ENCODE measurements at places on chromosomes 2 and 18.

DNA sequence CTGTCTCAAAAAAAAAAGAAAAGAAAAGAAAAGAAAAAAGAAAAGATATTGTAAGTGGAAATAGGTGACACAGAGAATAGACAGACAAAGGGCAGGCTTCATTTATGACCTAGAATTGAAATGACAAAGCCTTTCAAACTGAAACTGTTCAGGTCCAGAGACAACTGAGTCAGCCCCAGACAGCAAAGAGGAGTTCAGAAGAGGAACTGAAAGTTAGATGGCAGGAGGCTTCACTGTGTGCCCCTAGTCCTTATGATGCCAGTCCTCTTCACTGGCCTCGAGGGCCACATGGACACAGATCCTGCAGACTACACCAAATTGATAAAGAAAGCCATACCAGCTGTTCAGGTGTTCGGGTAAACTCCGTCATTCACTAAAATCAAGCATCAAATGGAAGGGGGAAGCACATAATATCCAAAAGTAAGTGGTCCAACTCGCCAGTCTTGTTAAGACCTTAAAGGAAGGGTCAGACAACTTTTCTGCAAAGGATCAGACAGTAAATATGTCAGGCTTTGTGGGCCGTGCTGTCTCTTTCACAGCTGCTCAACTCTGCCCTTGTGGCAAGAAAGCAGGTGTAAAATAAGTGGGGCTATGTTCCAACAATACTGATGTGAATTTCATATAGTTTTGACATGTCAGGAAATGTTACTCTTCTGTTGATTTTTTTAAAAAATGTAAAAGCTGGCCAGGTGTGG, 231.9 kb upstream of the MGAT5 start:
- ATAC-seq: no peak

- no peak for ATAC-seq
Measured at GRCh38 chr2:128686497-128686859, 367.8 kb upstream of the HS6ST1 start.

GRCh38 chr2:138272524-138273195, 228.9 kb upstream of the SPOPL start:
- ATAC-seq: no peak

DNA sequence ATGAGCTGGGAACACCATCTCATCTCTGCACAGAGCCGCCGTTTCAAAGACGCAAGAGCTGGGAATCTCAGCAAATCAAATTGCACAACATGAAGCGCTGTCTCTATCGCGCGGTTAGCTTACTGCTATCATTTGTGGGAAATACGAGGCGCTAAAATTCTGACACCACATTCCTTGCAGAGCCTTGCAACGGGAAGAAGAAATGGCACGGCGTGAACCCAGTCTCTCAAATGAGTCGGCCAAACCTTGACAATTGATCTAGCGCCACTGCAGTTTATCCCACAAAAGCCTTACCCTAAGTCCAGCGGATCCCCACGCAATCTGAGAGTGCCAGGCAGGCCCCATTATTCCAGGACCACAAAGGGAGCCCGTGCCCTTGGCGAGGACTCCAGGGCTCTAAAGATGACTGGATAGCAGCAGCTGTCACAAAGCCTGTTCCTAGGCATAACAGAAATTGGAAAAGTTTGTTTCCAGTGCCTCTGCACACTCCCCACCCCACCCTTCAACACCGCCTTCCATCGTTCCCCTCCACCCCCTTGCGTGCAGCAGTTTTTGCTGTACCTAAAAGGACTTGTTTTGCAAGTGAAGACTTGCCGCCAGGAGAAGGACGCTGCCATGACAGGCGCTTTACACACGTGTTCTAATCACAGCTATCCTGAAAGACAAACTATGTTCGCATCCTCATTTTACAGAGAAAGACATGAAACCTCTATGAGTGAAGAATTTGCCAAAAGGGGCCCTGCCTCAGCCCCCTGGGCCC, 252.4 kb downstream of the EIPR1 start:
- ATAC-seq: no peak

- ATAC-seq: no peak
Measured at GRCh38 chr2:226664140-226664539, 135.5 kb downstream of the IRS1 start.

DNA sequence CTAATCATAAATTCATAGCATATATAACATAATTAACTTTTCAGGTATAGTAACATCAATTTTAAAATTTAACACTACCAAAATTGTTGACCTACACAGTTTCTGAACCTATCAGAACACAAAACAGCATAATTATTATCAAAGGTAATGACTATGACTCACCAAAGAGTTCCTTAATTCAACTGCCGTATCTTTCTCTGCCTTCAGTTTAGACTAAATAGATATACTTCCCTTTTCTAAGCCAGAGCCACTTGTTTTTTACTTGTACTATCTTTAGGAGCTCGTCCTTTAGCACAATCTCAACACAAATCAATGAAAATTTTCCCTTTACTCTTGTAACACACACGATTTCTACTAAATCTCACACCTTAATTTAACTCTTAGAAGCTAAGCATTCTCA, 54.4 kb downstream of the CCDC88A start:
- ATAC-seq: no peak

GRCh38 chr18:58364876-58365528, 263.9 kb downstream of the ALPK2 start:
- ATAC-seq: no peak

DNA sequence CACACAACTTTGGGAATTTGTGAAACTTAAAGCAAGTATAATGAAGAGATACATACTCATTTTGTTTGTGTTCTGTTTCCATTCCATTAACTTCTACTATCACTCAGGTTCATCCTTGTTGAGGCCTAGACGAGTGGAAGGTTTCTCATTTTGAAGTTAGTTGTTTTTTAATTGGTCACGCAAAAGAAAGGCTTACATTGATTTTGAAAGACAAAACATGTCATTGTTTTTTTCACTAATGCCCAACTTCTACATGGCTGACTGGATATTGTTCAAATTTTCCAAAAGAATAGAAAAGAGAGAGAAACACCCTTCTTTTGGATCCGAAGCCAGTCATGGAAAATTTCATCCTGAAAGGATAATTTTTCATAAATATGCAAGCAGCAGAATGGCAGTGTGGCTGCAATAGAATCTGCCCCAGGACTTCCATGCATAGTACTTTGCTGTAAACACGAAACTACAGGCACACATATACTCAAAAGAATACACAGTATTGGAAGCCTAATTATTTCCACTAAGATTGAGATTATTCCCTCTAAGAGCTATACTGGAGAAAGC, 27.4 kb downstream of the PRKCE start:
- ATAC-seq: no peak

DNA sequence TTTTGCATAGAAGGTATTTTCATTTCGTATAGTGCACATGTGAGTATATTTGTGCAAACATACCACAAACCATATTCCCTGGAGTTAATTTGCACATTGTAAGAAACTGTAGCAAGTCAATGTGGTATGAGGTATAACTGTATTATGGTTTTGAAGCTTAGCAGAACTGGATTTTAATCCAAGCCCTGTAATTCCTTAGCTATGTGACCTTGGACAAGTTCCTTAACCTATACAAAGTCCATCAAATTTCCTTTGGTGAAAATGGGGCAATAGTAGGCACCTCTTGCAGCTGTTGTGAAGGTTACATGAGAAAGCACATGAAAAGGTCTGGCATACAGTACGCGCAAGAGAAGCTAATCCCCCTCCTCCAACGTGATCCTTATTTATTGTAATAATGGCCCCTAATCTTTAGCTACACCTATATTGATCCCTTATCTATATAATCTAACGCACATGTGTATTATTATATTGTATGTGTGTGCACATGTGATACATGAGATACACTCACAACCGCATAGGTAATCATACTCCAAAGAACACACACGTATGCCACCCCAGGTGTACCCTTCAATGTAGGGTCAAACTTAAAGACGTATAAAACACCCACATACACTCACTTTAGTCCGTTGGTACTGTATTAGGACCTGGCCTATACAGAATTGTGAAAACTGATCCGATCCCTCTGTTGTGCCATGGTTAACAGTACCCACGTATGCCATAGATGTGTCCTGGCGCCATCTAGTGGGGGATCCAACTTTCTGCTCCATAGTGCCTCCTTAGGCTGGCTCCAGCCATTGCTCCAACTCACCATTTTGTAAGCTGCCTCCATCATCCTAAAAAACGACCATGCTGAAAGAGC, 402.9 kb upstream of the SLC14A2 start:
- peak; percentile 99 for ATAC-seq

GRCh38 chr2:92073036-92073814, 2798.0 kb upstream of the TEKT4 start:
- no peak for ATAC-seq

All from SK-N-SH treated with all-trans-retinoic acid at 6 μM for 48 hours (cell line).